Activated CD8-positive, alpha-beta memory T cell treated with anti-CD3 and anti-CD28 coated beads for 48 hours (primary cell): ENCODE measurements at places on chromosomes 3 and 15.

- no peak for DNase-seq
Measured at GRCh38 chr3:36957862-36958686, 13.2 kb upstream of the TRANK1 start.

- DNase-seq: no peak
Measured at GRCh38 chr3:103554451-103554850, 1119.6 kb downstream of the ZPLD1 start.

GRCh38 chr3:80769683-80770082 is 991.8 kb downstream of the GBE1 start:
- DNase-seq: no peak

- no peak for DNase-seq
Measured at GRCh38 chr15:76905855-76906254, 715 bp upstream of the SCAPER start.

DNA sequence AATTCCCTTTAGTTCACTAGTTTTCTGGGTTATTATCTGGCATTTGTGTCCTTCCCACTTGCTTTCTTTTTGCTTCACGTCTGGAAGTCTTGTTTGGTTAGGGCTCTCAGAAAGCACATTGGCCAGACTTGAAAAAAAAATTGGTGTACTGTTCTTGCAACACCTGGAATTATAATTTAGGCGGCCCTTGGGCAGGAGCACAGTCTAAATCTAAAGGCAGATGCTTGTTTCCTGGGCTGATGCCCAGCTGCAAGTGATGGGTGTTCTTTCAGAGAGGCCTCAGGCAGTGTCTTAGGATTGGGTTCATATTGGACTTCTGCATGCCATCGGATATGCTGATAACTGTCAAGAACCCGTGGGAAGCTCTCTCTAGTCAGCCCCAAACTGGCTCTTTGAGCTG is 521.5 kb downstream of the PDCD6IP start:
- no peak for DNase-seq

DNA sequence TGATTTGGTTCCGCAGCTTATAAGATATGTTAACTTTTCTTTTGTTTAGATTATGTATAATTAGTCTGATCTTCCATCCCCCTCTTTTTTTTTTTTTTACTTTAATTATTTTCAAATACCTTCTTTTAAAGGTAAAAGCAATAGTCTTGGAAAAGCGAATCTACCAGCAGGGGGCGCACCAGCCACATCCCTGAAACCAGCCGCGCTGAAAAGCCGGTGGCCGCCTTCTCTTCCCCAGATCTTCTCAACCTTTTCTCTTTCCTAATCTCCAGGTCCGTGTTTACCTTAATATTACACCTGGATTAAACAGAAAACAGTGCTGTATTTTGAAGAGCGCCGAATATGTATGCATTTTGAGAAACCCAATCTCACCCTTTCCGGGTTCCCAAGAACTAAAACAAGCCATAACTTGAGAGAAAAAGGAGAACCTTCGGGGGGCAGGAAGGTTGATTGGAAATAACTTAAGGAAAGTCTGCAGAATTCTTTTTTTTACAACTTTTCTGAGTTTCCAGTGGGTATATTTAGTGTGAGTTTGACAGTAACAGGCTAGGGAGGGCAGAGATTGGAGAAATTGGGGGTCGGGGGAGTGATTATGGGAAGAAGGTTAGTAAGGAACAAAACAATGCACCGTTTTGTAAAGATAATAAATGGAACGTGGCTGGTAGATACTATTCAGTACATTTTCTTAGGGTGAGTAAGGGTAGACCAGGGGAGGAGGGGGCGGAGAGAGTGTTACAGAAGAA is 2.0 kb upstream of the SOX2 start:
- peak; percentile 22 for DNase-seq

DNA sequence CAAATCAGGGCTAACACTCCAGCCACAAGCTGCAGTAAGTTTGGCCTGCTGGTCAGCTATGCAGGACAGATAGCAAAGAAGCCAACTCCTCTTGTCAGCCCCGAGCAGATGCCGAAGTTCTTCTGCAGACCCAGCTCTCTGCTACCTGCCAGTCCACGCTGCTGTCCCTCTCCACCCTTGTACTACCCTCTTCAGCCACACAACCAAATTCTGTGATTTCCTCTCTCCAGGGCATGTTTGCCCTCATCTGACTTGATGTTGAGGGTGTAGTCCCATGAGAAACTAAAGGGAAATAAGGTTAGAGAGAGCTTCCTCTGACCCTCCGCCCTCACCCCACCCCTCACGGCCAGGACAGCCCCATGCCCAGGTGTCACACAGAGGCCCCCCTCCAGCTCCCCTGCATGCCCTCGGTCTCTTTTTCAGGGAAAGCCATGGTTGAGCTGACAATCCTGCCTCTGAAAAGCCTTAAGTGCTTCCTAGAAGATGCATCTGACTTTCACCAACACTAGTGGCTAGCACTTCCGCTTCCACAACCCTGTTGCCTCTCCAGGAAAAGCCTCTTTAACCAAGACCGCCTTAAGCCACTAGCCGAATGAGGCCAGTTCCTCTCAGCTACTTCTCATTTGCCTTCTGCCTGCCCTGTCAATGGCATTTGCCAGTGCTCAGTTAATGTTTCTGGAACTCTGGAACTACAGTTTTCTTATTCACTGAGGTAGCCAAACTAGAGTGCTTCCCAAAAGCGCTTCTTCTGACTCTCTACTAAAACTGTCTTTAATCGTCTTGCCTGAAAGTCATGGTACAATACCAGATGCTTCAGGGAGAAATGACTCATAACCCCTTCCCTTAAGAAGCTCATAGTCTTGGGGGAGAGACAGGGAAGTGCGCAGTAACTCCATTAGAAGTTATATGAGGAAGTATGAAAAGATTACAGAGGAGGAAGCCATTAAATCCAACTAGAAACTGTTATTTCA is 300.4 kb upstream of the STT3B start:
- no peak for DNase-seq

GRCh38 chr3:196706731-196707130 is 5.3 kb downstream of the CEP19 start:
- no peak for DNase-seq

DNA sequence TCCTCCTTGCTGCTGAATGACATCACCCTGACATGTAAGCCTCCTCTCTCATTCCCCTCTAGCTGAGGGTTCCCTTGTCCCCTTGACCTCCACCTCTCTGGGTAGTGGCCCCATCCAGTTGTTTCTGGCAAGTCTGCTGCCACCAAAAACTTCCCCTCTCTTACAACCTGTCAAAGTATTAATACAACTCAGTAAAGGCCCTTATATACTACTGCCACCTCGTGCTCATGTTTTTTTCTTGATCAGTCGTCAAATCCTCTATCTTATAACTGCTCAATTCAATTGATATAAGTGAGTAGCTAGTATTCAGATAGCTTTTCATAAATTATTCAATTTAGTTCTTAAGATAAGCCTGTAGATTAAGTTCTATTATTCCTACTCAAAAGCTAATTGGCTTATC is 249.6 kb downstream of the MBNL1 start:
- DNase-seq: no peak

DNA sequence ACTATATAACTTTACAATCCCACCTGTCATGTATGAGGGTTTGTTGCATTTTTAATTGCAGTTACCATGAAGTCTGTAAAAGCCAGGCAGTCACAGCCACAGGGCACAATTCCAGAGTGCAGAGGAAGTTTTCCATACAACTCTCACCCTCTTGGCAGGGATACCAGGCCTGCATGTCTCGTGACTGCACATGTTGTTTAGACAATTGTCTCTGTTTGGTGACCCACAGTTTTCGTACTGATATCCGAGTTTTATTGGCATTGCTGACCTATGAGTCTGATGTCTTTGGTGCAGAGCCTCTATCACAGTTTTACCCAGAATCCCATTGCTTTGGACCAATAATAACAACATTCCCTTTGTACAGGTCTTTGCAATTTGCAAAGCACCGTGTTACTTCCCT is 24.9 kb upstream of the MYZAP start:
- DNase-seq: no peak

GRCh38 chr3:11389386-11390268 is 117.4 kb downstream of the ATG7 start:
- DNase-seq: no peak

DNA sequence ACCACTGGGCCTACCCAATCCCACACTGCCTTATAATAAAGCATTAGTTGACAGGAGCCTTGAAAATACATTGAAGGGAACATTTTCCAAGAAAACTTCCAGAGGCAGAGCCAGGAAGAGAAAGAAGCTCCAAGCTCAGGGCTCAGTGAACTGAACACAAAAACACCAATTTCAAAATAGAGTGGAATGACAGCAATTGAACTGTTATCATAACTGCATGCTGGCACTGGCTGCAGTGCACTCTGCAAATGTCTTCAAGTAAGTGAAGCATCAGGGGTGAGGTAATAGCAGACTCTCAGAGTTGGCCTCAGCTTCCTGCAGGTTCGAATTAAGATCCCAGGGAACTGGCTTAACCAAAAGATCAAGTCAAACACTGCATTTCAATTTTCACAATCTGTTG is 388.0 kb upstream of the WNT5A start:
- no peak for DNase-seq

GRCh38 chr15:44836094-44836493 is 99.8 kb downstream of the TRIM69 start:
- no peak for DNase-seq

DNA sequence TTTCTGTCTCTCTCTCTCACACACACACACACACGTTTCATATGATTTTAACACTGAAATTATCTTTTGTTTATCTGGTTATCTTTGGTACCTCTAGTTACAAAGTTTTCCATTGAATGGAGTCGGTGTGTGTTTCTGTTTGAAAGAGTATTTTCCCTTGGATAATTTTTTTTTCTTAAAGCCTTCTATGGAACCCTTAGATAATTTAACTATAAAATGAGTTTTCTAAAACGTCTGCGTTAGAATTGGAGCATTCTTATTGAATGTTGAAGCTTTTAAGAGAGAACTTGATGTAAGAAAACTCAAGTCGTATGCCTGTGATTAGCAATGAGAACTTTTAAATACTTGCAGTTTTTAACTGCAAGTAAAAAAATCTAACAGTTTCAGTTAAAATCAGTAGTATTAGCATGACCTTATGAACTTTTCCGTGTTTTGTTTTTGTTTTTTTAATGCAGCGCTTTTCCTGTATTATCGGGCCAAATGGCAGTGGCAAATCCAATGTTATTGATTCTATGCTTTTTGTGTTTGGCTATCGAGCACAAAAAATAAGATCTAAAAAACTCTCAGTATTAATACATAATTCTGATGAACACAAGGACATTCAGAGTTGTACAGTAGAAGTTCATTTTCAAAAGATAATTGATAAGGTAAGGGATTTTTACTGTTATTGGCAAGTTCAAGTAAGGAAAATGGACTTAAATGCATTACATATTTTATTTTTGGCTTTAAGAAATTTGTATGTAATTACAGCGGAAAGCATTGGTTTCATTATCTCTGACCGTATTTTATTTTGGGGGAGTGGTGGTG is 3.0 kb downstream of the SMC4 start:
- no peak for DNase-seq

DNA sequence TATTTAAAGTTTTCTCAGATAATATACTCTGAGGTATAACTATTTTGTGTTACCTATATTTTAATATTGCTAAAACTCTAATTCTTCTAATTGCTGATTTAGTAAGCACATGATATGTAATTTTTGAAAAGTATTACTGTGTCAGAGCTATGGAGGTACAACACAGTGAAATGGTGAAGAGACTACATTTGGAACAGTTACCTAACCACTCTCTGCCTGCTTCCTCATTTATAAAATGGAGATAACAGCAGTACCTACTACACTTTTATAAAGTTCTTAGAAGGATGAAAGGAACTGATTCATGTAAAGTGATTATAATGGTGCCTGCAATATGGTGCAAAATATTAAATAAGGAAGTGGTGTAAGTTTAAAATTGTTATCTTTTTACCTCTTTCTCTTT is 16.3 kb upstream of the NEK10 start:
- DNase-seq: no peak

GRCh38 chr3:126104742-126105605 is 21.1 kb upstream of the SLC41A3 start:
- DNase-seq: no peak

- DNase-seq: no peak
Measured at GRCh38 chr3:106208251-106208650, 339.4 kb upstream of the CBLB start.

DNA sequence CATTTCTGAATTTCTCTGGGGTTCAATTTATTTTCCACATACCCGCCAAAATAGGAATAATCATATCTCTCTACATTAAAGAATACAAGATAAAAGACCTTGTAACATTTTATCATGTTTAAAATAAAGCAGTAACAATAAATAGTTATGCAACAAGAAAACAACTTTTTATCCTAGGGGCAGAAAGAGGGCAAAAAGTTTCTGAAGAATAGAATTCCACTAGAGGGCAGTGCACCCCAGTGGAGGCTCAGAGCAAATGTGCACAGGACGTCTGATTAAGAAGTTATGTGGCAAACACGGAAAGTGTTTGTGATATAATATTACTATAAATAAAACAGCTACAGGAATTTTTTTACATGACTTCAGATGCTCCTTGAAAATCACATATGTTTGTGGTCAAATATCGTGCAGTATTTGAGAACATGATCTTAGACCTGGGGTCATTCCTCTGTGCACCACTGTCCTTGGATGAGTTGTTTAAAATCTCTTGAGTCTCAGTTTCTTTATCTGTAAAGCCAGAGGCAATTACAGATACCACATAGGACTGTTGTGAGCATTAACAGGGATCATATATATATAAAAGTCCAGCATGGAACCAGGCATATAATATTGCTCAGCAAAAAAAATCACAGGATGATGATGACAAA is 13.2 kb upstream of the PIK3R4 start:
- no peak for DNase-seq

GRCh38 chr3:152381881-152382295 is 113.2 kb downstream of the MBNL1 start:
- DNase-seq: no peak

DNA sequence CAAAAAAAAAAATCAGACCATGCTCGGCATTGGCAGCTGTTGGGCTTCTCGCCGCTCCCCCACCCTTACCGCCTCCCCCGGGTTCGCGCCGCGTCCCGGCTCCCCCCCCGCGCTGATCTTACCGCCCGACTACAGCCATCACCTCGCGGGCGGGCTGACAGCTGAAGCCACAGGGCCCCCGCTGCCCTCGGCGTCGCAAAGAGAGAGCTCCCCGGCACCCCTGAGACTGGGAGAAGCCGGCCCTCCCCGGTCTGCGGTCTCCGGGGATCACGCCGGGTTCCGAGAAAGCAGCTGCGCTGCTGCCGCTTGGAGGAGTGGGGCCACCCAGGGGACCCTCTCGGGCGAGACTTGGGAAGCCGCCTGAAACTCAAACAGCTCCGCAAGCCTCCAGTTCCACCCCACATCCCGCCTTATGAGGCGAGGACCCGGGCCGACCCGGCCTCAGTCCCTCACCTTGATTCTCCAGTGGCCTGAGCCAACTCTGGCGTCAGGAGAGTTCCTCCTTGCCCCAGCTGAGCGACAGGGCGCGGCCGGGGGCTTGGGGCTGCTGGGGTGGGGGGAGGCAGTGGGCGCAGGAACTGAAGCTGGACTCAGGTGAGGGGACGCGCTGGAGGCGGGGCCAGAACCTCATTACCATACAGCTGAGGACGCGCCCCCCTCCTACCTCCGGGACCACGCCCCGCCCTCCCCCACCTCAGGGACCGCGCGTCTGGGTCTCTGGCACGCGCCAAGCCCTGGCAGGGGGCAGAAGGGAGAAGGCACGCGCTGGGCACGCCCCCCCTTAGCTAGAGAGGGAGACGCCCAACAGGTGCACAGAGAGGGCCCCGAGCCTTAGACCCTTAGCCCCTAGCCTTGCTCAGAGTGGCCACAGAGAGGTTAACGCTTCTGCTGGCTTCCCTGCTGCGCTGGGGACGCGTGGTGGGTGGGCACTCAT is 1.0 kb upstream of the DLL4 start:
- DNase-seq: no peak

- DNase-seq: no peak
Measured at GRCh38 chr3:50163572-50164455, 8.7 kb downstream of the SEMA3F start.

- no peak for DNase-seq
Measured at GRCh38 chr3:159711560-159712333, 276.9 kb upstream of the IL12A start.
